Activated naive CD4-positive, alpha-beta T cell treated with anti-CD3 and anti-CD28 coated beads, Interleukin-2, amount 50 U/mL, for 72 hours (primary cell): ENCODE measurements at places on chromosomes 16 and 17.

DNA sequence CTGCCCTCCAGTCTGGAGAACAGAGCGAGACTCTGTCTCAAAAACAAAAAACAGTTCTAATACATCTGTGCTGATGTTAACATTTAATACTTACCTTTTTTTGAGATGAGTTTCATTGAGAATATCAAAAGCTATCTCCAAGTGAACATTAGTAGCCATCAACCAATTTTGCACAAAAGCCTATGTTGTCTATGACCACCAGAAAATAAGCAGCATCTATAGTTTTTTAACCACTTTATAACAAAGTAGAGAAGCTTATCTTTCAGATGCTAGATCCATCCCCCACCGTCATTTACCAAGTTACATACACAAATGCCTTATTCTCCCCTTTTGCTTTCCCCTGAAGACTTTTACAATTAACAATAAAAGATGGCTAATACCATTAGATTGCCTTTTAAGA, 4.1 kb downstream of the SRSF1 start:
- DNase-seq = no peak

- no peak for DNase-seq
These were observed 142.2 kb downstream of the RAB11FIP4 start for GRCh38 chr17:31533546-31534155.

- no peak for DNase-seq
These were observed 155.7 kb upstream of the TNRC6C start for GRCh38 chr17:77802811-77803220.

DNA sequence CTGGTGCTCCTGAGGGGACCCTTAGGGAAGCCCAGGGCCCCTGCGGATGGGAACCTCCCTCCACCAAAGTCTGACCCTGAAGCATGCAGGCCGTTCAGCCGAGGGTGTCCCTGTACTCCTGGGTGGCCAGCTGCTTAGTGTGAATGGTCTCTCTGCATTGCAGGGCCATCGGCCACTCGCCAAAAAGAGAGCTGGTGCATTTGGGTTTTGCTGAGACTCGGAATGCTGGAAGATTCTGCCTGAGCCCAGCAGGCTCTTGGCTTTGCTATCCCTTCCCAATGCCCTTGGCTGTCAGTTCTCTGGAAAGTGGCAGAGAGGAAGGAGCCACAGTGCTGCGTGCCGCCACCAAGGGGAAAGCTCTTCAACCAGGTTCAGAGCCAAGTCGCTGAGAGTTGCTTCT, 2.8 kb downstream of the MEOX1 start:
- no peak for DNase-seq

GRCh38 chr17:61363601-61364462, 35.8 kb upstream of the TBX2 start:
- DNase-seq = no peak

DNA sequence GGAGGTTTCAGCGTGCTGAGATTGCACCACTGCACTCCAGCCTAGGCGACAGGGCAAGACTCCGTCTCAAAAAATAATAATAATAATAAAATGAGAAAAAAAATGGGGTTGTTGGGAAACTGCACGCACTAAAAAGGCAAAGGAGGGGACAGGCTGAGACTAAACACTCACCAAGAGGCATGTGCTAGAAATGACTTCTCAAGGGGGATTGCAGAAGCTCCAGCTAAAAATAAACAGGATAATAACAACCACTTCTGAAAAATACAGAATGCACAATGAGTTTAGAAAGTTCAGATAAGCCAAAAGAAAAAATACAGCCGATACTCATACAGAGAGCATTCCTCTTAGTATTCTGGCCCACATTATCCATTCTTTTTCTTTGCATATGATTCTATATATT, 15.1 kb upstream of the TIMP2 start:
- DNase-seq = no peak

DNA sequence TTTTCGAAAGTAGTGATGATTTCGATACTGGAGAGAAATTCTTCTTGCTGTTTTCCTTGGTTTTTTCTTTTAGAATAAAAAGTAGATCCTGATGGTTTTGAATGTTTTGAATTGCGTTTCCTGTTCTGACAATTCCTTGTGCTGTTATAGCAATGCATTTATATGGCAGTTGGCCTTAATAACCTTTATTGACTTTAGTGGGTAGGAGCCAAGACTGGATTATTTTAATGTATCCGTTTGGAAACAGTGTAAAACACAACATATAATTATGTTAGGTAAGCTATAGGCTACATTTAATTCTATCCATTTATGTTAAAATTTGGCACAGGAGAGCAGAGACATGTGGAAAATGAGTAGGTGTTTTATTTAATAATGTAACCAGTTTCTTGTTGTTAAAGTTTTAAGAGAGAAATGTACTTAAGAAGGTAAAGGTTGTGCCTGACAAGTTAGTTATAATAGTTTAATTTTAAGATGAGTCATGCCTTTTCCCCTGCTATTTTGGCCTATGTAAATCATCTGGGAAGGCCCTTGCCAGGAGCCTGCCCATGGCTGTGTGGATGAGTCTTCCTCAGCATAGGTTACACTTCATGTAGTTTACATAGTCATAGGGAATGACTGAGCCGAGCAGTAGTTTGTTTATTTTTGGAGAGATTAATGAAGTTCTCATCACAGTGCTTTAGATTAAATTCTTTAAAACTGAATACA, 189.9 kb downstream of the FTO start:
- no peak for DNase-seq

DNA sequence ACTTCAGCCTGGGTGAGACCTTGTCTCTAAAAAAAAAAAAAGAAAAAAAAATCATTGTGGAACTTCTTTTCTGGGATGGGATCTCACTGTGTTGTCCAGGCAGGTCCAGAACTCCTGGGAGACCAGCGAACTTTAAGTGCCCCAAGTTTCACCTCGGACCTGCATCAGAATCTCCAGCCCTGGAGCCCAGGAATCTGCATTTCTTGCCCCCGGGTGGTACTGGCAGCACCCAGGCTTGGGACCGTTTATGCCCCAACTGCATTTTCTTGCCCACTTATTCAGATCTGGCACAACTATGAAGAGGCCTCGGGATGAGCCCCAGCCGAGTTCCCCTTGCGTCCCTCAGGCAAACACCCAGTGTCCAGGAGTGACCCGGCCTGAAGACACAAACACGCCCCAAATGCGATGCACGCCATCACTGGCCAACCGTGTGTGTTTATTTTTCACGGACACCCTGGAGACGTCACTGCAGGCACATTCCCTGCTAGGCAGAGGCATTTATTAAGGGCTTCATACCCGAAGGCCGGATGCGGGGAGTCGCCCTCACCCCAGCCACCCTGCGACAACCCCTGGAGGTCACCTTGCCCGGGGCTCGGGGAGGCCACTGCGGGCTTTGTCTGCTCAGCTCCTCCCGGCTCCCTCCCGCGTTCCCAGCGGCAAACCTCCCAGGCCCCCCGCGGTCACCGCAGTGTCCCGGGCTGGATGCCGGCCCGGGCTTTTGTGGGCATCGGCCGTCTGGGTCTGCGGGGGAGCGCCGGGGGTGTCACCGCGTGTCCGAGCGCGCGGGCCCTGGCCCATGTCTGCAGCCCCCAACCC, 684 bp upstream of the SPIRE2 start:
- DNase-seq = no peak

DNA sequence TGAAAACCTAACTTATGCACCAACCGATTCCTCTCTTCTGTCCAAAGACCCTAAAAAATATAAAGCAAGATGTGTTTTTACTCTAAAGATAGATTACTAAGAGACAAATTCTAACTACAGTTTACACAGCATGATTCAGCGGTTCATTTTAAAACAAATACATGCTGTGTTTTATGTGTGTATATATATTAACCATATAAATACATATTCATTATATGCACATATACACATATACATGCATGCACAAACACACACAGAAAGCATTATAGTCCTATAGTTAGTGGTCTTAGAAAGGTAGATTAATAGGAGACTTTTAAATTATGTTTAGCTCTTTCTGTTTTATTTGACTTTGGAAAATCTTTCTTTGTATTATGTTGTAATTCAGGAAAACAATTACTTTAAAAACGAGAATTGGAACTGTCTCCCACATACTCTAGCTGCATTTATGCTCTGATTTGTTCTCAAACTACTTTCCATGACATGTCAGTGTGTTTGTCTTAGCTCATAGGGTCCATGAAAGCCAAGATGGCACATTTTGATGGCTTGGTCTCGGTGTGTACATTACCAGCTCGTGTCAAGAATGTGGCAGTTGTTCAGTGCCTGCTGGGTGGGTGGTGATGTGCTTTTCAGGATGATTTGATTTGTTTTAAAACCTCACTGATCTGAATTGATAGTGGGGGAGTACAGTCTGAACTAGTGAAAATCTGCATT, 548.8 kb upstream of the SALL1 start:
- no peak for DNase-seq

- no peak for DNase-seq
These were observed 350.5 kb downstream of the SOX9 start for GRCh38 chr17:72471296-72471695.

GRCh38 chr16:73214825-73215677, 167.1 kb upstream of the ZFHX3 start:
- DNase-seq = no peak

GRCh38 chr16:6195966-6196365, 1098.4 kb upstream of the EEF2KMT start:
- no peak for DNase-seq

DNA sequence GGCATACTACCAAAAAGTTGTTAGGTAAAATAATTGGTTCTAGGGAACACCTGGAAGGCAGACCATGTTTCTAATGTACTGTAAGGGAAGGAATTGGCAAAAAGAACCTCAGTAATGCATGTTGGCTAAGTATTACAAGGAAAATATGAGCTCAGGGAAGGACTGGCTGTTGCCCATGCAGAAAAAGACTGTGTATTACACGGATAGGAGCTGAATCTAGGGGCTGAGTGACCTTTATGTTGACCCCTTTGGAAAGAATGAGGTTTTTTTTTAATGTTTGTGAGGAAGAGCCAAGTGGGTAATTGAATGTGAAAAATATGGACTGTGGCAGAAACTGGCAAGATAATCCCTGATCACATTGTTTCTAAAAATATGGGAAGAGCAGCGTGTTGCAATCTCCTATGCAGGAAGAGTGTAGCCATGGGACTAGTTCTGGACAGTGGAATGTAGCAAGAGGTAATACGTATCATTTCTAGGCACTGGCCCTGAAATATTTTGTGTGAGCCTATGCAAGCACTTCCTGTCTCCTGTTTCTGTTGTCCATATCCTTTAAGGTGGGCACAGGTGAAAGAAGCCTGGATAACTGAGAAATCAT, 95.1 kb upstream of the CNTNAP4 start:
- DNase-seq = no peak

GRCh38 chr17:45334701-45335677, 18.2 kb upstream of the MAP3K14 start:
- DNase-seq = no peak

DNA sequence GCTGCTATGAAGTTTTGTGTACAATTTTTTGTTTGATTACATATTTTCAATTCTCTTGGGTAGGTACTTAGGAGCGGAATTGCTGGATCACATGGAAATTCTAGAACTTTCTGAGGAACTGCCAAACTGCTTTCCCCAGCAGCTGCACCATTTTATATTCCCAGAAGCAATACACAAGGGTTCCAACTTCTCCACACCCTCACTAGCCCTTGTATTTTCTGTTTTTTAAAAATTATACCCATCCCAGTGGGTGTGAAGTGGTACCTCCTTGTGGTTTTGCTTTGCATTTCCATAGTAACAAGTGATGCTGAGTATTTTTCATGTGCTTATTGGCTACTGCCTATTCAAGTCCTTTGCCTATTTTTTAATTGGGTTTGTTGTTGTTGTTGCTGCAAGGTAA, 20.9 kb downstream of the NACA2 start:
- DNase-seq = no peak

DNA sequence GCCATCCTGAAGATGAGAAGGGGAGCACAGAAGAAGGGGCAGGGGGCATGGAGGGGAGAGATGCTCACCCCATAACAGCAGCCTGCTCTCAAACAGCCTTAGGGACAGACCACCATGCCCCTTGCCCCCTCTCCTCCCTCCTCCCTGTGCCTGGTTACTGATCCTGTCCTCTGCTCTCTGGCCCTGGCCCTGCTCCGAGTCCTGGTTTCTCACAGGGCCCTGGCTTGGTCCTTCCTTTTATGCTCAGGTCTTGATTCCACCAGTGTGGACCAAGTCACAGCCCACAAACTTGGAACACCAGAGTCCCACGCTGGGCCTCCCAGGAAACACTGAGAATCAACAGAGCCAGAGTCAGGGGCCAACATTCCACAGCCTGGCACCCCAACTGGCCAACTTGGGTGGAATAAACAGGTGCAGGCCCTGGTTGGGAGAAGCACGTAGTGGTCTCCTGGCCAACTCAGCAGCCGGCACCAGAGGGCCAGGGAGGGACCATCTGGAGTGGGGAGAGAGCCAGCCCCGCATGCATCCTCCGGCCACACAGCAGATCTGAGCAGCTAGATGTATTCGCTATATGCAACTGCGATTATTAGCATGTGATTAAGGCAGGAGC, 44.9 kb upstream of the CDC42EP4 start:
- no peak for DNase-seq

DNA sequence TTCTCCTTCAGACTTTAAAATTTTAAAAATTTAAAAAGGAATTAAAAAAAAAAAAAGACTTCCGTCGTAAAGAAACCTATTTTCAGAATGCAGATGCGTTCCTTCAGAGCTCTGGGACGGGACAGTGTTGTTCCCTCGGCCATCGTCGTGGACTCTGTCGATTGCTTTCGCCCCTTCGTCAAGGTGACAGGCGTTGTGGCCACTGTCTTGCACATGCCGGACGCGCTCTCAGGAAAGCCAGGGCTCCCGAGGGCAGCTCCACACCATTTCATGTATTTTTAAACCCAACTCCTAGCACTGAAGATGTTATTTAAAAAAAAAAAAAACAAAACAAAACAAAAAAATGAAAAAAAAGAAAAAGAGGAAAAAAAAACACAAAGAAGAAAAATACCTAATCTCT, 22.3 kb downstream of the TMC6 start:
- DNase-seq = no peak

DNA sequence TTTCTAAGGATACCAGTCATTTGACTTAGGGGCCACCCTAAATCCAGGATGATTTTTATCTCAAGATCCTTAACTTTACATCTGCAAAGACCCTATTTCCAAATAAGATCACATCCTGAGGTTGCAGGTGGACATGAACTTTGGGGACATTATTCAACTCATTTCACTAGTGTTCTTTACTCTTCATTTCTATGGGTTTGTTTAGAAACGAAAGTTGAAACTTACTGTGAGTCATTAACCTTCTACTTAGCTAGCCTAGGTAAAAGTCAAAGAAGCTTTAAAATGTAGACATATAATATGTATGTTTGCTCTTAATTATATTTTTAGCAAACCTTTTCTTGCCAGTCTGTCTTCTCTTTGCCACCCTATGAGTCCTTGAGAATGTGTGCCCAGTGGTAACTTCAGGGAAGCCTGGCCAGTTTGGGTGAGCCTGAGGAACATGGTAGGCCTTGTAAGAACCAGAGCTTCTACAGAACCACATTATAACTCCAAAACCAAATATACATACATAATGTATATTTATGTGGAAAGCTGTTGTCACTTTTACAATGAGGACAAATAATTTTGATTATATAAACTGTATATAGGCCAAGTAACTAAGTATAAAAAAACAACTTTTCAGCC, 38.4 kb downstream of the BPTF start:
- DNase-seq = no peak

GRCh38 chr16:68740628-68741346, 3.7 kb downstream of the CDH1 start:
- DNase-seq = no peak
